ENCODE measurements at places on chromosomes 13 and 19.
A peak's percentile ranks its signal among the peaks of the same experiment; 100 is the strongest.

GRCh38 chr19:41264581-41265394 lies 616 bp downstream of the HNRNPUL1 start:
- peak; percentile 27 for DNase-seq

DNA sequence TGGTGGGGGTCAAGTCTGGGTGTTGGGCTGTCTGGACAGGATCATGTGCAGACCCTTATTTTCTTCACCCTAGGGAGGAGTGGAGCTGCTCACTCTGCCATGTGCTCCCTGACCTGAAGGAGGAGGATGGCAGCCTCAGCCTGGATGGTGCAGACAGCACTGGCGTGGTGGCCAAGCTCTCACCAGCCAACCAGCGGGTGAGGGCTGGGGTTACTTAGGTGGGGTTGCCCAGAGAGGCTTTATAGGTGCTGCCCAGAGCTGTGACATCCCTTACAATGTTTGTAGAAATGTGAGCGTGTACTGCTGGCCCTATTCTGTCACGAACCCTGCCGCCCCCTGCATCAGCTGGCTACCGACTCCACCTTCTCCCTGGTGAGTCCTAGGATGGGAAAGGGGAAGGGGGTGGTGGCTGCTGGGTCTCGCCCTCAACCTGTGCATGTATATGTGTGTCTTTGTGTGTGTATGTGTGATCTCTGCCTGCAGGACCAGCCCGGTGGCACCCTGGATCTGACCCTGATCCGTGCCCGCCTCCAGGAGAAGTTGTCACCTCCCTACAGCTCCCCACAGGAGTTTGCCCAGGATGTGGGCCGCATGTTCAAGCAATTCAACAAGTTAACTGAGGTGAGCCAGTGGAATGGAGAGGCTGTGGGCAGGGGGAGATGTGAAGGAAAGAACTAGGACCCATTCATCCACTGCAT lies 5.1 kb downstream of the CHMP2A start:
- no peak for DNase-seq

DNA sequence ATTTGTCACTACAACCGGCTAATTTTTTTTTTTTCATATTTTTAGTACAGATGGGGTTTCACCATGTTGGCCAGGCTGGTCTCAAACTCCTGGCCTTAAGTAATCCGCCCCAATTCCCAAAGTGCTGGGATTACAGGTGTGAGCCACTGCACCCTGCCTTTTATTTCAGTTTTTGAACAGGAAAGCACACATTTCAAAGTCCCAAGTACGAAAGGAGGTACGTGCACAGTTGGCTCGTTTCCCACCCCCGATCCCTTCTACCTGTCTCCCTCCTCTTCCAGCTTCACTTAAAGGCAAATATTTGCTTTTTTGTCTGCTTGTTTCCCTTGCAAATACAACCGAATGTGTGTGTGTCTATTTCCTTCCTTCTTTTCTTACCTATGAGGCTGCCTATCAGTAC lies 30.5 kb downstream of the ZIC5 start:
- no peak for DNase-seq

GRCh38 chr13:43307921-43308433 lies 284.6 kb downstream of the DNAJC15 start:
- no peak for DNase-seq

DNA sequence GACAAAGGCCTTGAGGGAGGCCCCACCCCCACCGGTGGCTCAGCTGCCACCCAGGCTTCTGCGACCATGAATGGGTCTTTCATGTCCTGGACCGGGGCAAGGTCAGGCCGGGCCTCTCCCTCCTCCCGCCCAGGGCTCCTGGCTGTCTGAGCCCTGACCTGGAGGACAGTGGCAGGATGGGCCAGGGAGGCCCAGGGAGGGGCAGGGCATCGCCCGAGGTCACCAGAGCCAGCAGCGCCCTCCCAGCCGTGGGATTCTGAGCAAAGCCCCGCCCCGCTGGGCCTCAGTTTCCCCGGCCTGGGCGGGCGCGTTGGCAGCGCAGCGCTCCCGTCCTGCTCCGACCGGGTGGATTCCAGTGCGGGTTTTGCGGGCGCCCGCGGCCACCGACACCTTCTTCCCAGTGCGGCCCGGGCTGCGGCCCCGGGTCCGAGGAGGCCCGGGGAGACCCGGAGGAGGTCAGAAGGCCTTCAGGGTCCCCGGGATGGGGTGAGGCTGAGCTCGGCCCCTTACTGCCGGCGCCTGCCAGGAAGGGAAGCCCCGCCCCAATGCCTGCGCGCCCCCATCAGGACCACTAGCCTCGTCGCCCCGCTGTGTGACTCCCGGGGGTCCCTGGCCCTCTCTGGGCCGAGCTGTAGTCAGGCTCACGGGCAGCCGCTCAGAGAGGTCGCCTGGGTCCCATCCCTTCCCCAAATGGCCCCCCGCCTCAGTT lies 24.6 kb upstream of the SEMA6B start:
- no peak for DNase-seq

- no peak for DNase-seq
These were observed 29.5 kb upstream of the RBM26 start for GRCh38 chr13:79435561-79435990.

- no peak for DNase-seq
These were observed 42.6 kb downstream of the RCBTB2 start for GRCh38 chr13:48490241-48490640.

GRCh38 chr13:45162194-45162593 lies 38.7 kb downstream of the KCTD4 start:
- no peak for DNase-seq

DNA sequence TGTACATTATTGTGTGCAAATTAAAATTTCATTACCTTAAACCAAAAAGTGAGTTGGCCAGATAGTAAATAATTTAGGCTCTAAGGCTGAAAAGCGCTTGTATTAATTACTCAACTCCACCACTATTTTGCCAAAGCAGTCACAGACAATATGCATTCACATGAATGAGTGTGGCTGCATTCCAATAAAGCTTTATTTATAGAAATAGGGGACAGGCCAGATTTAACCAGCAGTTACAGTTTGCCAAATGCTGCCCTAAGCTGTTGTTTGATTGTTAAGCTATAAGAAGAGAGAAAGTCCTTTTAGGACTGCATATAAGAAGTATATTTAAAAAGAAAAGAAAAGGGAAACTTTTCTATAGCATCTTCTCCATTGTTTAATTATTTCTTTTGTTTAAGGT lies 342.6 kb downstream of the ITGBL1 start:
- DNase-seq, result no peak

DNA sequence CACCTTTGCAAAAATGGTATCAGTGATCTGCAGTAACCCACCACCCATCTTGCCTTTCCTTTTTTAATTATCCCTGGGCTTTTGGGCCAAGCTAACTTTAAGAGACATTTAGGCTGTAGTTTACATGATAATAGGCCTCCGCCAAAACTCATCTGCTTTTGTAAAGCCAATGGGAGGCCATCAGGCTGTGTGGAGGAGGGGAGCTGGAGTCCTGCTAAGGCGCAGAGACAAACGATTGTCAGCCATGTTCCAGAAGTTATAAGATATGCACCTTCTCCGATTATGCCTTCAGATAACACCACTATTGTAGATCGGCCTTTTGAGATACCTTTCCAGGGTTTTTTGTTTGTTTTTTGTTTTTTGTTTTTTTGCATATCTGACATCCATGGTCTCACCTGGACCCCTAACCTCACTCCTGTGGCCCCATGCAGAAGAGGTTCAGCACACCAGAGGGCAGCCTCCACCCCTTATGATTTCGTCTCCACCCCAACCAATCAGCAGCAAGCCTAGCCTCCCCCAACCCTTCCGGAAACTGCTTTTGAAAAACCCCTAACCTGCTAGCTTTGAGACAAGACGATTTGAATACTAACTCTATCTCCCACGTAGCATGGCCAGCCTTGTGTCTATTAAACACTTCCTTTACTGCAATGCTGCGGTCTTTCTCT lies 113.9 kb upstream of the UBL3 start:
- DNase-seq, result no peak

DNA sequence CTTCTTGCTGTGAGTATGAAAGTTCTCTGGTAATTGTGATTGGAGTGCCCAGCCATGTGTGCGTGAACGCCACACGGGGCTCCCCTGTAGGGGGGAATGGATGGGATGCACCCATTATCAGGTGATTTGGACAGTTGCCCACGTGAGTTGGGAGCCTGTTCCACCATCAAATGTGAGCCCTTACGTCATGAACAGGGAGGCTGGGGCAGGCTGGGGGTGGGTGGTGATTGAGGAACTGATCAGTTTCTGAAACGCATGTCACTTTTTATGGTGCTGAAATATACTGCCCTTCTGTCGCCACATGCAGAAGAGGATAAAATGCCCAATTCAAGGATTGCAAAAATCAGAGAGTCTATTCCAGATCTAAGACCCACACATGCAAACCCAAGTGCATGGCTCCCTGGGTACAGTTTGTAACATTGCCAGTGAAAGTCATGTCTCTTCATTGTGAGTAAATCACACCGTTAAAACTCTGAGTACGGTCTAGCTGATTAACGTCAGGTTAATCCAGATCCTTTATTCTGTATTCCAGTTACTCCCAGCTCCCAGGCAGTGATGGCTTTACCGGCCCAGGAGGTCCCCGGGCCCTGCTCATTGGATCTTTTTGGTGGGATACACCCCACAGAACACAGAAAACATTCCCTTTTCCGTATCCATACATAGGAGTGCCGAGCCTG lies 90.2 kb downstream of the RAB20 start:
- DNase-seq, result no peak

Data from activated T-helper 1 cell treated with Interleukin-2 at 50 U/mL for 16 hours (primary cell).